ENCODE measurements at places on chromosomes 3 and 15.

DNA sequence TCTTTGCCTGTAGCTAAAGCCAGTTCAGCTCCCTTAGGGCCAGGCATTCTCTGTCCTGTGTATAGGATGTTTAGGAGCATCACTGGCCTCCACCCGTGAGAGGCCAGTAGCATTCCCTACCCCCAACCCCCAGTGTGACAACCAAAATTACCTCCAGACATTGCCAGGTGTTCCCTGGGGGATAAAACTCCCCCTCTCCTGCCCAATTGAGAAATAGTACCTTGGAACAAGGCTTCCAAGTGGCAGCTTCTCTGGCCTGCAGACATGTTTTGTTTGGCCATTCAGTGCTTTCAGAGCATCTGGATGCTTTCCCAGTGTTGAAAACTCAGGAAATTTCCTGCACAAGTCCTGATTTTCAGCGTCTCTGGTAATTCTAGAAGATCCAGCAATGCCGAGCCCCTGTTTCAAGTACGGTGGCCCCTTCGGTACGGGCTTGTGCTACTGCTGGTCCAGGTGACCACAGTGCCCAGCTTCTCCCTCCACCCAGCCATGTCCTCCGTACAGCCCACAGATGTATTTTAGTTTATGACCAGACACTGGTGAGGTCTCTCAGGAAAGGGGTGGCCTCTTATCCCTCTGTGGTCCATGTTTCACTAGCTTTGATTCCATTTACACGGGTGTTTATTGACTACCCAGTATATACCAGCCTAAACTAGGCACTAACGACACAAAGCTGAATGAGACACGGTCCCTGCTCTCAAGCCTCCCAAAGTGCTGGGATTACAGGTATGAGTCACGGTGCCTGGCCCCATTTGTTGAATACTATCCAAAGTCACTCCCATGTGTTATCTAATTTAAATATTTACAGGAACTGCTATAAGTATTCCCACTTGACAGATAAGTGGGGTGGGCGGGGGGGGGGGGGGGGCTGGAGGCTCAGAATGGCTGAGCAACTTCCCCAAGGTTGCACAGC is 125.4 kb upstream of the RAD18 start:
- peak; percentile 40 for DNase-seq

GRCh38 chr3:108806316-108806715 is 16.3 kb upstream of the TRAT1 start:
- DNase-seq = no peak

- peak; percentile 56 for DNase-seq
These were observed 11.5 kb upstream of the SHF start for GRCh38 chr15:45199136-45199810.

DNA sequence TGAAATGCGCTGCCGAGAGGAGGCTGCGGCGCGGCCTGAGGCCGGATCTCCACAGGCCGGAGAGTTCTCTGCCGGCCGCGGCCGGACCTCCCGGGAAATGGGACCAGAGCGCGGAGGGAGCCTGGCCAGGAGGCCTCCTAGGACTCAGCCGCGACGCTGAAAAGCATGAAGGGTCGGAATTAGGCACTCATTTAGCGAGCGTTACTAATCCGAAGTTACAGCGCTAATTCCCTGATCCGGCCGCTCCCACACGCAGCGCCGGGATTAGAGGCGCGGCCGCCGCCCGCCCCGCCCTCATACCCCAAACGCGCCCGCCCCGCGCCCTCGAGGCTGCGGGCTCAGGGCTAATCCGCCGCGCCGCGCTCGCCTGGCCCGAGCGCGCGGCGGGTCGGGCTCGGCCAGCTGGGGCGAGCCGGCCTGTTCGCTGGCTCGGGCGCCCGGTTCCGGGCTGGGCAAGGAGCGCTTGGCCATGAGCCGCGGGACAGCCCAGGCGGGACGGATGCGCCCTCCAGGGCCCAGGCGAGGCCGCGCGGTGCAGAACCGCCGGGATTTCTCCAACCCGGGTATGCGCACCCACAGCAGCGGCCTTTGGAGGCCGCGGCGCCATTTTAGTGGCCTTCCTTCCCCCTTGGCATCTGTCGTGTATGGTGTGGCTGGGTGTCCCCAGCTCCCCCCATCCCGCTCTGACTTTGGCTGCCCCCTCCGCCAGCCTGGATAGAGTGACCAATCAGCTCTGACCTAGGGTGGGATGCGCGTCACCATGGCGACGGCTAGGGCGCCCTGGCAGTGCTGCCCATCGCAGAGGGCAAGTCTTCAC is 36.8 kb upstream of the POLG start:
- no peak for DNase-seq

DNA sequence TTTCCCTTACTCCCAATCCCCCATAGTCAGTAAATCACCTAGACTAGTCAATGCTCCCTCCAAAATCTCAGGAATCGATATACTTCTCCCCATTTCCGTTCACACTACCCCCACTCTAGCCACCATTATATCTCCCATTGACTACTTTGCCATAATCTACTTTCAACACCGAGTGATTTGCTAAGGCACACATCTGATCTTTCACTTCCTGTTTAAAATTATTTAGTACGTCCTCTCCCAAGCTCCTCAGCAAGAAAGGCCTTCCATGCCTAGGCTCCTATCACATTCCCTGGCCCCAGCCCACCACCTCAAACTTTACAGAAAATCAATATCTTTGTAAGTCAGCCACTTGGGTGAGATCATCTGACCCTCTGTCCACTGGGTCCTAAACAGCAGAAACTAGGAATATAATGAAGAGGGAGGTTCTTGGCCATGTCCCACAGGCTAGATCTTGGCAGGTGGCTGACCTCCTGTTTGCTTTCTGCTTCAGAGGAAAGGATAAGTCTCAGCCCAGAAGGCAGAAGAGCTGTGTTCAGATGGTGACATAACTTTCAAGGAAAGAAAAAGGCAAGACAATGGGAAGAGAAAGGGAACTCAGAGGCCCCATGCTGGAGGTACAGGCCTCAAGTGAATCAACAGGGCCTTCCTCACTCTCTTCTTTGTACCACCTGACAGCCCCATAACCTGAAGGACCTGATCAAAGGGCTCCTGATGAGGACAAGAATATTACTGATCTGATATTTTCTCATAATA is 103.0 kb downstream of the RPL22L1 start:
- no peak for DNase-seq

- no peak for DNase-seq
These were observed 26.5 kb downstream of the DAPK2 start for GRCh38 chr15:64019764-64020163.

- no peak for DNase-seq
These were observed 43.7 kb upstream of the ROPN1 start for GRCh38 chr3:124035463-124036121.

GRCh38 chr3:191873736-191874135 is 412.8 kb downstream of the PYDC2 start:
- DNase-seq = no peak

GRCh38 chr3:64397573-64397972 is 172.3 kb upstream of the PRICKLE2 start:
- no peak for DNase-seq

DNA sequence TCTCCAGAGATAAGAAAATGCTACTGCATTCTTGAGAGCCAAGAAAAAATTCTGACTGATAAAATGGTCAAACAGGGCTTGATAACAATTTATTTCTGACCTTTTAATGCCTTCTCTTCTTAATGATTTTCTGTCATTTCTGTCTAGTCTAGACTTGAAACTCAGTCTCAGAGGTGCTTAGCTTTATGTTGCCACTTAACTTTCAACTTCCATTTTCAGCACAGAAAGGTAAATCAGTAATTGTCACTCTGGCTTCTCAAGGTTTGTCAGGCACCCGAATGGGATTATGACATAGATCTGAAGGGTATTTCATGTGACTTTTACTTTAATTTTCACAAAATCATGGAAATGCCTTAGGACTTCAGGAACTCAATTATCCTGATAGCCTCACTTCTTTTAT is 155.4 kb upstream of the GBE1 start:
- DNase-seq = no peak

DNA sequence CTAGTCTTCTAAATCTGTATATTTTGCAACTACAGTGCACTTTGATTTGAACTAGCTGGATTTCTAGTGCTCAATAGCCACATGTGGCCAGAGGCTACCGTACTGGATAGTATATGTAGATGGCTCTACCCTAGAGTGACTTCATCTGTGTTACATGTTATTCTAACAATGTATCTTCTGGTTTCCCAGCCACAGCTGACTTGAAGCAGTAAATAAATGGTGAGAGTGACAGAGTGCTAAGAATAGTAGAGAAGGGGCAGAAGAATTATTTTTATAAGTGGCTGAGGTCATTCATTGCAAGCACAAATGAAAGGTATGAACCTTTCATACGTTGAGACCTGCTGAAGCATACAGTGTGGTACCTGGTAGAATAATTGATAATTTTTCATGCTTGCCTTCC is 30.9 kb downstream of the KAT2B start:
- no peak for DNase-seq

- no peak for DNase-seq
These were observed 42.3 kb downstream of the TM4SF18 start for GRCh38 chr3:149291178-149291577.

DNA sequence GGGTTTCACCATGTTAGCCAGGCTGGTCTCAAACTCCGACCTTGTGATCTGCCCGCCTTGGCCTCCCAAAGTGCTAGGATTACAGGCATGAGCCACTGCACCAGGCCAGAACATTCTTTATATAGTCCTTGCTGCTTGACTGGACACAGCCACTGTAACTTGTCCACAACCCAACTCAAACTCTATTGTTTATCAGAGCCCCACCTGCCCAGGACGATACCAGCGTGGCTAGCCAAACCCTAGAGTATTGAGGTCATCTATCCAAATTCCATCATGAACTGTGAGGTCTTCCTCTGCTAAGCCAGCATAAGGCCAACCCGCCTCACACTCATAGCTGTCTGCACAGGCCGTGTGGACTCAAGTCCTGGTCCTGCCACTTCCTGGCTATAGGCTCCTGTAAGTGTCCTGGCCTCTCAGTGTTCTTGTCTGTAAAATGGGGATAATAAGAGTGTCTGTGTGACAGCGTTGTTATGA is 63.9 kb downstream of the DAPK2 start:
- no peak for DNase-seq

DNA sequence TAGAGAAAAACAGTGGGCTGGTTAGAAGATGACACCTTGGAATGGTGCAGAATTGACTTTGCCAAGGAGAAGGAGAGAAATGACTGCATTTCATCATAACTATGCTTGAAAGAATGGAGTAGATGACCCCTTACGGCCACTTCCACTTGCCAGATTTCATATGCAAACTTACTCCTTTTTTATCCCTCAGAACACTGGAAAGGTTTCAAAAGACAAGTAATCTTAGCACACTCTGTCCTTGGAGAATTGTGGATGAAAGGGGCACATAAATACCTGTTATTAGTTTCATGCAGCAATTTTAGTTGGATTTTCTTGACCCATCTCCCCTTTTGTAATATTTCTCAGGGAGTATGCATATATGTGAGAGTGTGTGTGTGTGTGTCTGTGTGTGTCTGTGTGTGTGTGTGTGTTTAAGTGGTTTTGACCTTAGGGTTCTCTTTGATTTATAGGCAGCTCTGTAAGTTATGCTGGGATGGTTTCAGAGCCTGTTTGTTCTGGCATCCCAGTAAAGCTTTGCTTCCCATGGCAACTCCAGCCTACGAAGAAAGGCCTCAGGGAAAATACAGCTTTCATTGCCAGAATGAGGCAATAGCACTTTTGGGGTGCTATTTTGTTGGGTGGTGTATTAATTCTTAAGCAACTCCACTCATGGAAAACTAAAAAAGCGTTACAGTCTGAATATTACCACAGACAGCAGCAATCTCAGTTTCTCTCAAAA is 122.2 kb upstream of the TP63 start:
- no peak for DNase-seq

GRCh38 chr15:80769829-80770705 is 9.1 kb upstream of the CEMIP start:
- DNase-seq = no peak

- DNase-seq = no peak
These were observed 13.8 kb downstream of the ATP10A start for GRCh38 chr15:25849157-25849921.

- DNase-seq = peak; percentile 2
These were observed 13.0 kb upstream of the CSK start for GRCh38 chr15:74768771-74769342.

DNA sequence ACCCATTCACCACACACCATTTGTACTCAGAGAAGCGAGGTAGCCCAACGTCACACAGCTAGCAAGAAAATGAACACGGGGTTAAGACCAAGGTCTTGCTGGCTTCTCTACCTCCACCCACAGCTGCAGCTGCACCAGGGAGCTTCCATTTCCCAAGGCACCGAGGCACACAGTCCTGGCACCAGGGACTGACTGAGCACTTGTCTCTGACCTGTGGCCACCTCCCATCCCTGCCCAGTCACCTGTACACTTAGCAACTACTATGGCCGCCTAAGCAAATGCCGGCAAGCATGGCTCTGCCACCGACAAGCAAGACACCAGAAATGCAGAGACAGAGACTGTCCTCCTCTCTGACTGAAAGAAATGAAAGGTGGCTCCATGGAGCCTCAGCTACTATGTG is 15.3 kb downstream of the ZXDC start:
- DNase-seq = no peak

DNA sequence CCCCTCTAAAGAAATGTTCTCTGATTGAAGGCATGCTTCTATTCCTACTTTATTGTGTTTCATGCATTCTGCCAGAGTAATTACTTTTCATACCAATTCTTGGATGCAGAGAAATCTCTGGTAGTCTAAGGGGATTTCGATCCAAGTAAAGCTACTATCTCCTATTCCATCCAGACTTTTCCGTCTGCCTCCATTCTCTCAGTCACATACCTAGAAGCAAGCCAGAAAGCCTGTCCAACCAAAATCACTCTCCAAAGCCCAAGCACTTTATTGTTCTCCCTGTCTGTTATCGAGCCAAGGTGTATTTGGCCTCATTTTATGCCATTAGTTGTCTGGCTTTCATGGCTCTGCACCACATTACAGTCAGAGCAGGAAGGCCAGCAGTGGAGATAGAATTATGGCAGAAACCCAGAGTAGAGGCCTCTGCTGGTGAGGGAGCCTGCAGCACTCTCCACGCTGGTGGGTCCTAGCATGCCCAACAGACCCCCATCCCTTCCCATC is 95.9 kb downstream of the SLC49A4 start:
- DNase-seq = no peak

GRCh38 chr3:9059489-9060400 is 96.5 kb upstream of the RAD18 start:
- DNase-seq = no peak

DNA sequence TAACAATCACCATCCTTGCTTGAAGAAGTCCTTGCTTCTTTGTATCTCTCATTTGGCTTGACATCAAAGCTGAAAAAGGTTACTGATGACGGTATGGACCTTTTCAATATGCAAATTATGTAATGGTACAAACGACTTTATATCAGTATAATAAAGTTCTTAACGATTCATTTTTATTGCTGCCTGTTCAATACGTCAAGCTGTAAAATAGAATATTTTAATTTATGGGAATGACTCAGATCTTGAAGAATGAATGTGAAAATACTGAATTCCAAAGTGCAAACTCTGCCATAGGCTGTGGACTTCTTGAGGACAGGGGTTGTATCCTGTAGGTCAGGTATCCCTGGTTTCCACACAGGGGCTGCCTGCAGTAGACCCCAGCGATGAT is 156.2 kb downstream of the PLCL2 start:
- DNase-seq = no peak

GRCh38 chr15:40338041-40338657 is 2.6 kb downstream of the CCDC9B start:
- peak; percentile 48 for DNase-seq

All from DMS79 treated with DMSO at 0.1 percent for 48 hours (cell line).